Hematopoietic multipotent progenitor cell treated with erythropoietin and hydrocortisone succinate and interleukin-3 and kit ligand, for 15 days (in vitro differentiated cells): ENCODE measurements at places on chromosomes 2 and 18.

GRCh38 chr2:146821836-146822316, 1023.0 kb upstream of the ACVR2A start:
- DNase-seq: no peak

- DNase-seq: no peak
These were observed 315.9 kb upstream of the ZEB2 start for GRCh38 chr2:144835634-144836350.

DNA sequence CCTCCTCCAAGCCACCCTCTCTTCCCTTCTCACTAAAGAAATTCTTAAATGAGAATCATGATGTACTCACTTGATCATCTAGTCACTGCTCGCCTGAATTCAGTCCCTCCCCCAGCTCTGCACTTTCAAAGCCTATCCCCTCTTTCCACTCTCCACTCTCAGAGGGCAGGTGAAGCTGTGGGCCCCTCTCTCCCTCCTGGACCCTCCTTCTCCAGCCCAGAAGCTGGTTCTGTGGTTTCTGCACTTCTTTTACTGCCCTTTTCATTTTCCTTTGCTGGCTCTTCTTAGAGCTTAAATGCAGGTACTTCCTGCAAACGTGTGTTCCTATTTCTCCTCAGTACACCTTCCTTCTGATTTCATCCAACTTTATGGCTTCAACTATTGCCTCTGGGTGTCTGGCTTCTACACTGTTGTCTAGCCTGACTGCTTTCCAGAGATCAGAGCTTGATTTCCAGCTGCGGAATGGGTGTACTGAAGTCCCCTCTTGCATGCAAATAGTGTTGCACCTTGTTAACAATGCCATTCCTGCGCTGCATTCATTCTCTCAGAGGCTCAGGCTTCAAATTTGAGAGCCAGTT, 15.3 kb upstream of the TXNDC2 start:
- no peak for DNase-seq

DNA sequence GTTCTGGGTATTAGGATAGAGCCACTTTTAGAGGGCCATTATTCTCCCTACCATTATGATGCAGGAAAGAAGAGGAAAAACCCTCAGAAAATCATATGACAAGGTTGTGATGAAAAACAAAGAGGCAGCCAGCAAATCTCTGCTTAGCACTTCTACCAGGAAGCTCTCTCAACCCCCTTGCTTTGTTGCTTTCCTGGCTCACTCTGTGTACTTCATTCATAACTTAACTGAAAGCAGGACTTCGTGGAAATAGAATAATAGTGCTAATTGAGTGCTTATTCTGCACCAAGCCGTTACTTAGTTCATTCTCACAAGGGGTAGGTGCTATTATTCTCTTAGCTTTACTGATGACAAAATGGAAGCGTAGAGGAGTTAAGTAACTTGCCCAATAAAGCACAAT, 354.1 kb downstream of the HRH4 start:
- no peak for DNase-seq

- peak; percentile 52 for DNase-seq
These were observed 344.0 kb downstream of the PIK3C3 start for GRCh38 chr18:42298759-42299675.
